ENCODE measurements at places on chromosomes 2 and 18. TPM values are rescaled to one million over a fixed set of nuclear protein-coding genes. Genes with fewer than 3 reads are reported as not detected.

LOXHD1 gene
- total RNA-seq = 2.1 TPM

KIAA2012 gene
- 0.86 TPM for total RNA-seq

PLGLB1 gene
- 2.3 TPM for total RNA-seq

CCDC148 gene
- total RNA-seq = 4.4 TPM

POTEF gene
- total RNA-seq = 12.7 TPM

- no peaks in the 10 kb centered on the region for H3K36me3 ChIP-seq
- DNase-seq = no peak
- no peak overlapping the region for H3K4me3 ChIP-seq
- no peak overlapping the region for H3K27ac ChIP-seq
- H3K4me1 ChIP-seq = no peaks in the 10 kb centered on the region
Observed at GRCh38 chr2:10185046-10185445, 62.5 kb downstream of the RRM2 start.

Data from endodermal cell (in vitro differentiated cells).